ENCODE measurements at places on chromosomes 1 and 21.
A peak's percentile ranks its signal among the peaks of the same experiment; 100 is the strongest.

DNA sequence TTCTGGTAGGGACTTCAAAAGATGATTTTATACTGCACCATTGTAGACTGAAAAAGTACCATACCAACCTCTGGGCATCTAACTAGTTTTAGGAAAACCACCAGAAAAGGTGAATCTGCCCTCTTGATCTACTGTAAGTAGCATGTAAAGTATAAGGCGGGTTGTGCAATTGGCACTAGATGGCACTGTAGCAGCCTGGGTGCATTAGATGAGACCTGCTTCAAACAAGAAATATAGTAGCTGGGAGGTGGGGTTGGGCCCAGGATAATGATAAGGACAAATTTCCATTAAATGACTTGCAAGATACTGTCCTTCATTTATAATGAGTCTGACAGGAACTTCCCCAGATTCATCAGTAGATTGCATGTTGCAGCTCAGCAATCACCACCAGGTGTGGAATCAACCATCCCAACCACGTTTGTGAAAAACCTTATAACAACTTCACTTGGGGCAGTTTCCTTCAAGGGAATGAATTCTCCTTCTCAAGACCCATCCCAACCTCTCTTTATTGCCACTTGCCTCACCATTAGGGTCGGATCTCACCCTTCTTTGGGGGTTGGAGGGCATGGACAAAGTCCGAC lies 37.3 kb upstream of the IL10 start:
- no peak for DNase-seq

- DNase-seq, result no peak
Observed at GRCh38 chr1:32060914-32061313, 11.8 kb upstream of the TMEM39B start.

DNA sequence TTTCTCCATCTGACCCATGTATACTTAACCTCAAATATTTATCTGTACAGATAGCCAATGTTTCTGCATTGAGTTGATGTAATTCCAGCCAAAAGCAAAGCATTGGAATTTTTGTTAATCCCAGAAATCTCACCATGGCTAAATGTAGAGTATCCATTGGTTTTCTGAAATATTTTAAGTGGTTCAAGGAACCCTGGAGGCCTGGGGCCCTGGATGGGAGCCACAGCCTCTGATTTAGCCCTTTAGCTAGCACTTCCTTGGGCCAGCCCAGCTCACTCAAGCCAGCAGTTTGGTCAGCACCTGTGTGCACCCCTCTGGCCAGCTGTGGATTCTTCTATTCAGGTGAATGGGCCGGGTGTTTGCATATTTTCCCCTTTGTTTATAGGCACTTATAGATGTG lies 18.8 kb upstream of the EPS8L3 start:
- DNase-seq, result no peak

DNA sequence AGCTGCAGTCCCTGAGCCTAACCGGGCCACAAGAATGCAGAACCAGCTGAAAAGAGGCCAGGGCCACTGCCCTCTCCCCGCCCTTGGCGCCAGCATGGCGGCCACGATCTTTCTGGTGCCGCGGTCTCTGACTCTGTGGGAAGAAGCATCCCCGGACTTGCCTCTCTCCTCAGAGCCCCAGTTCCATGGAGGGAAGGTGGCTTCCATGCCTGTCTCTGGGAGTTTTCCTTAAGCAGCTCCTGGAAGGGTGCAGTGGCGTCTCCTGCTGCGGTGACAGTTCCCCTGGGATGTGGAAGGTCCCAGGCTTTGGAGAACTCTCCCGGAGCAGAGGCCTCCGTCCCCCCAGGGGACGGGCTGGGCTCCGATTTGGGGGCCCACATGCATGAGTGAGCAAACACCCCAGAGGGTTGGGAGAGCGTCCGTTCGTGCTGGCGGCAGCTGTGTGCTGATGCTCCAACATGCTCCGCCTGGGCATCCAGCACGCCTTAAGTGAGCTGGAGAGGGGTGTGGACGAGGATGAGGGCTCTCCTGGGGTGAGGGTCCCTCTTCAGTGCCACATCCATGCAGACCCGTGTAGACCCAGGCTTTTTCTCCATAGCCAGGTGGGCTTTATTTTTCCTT lies 109.8 kb upstream of the COL6A1 start:
- DNase-seq, result no peak

DNA sequence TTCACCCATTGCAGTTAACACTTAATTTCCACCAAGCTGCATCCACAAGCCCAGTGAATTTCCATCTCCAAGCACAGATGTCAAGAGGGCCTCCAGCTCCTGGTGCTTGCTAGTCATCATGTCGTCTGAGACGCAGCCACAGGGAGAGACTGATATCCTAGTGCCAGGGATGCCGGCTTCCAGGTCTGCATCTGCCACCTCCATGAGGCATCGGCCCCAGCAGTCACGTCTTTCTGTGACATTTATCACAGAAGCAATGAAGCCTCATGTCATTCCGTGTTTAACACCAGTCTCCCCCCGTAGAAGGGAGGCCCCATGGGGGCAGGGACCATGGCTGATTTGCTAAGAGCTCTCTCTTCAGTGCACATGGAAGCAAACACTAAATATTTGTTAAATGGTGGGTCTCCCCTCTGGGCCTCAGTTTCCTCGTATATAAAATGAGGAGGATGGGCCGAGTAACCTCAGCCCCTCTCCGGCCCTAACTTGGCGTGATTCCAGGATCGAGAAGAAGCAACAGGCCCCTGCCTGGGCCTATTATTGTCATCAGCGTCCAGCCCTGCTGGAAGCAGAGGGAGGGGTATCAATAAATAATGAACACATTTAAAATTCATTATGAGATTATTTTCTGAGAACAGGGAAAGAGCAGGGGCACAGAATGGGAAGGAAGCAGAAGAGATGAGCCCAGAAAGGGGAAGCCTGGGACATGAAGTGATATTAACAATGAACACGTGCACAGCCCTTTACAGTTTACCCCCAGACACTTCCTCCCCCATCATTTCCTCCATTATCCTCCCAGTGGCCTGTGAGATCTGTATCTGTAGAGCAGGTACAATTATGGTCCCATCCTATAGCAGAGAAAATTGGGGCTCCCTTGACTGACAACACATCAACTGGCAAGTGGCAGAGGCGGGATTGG lies 837 bp upstream of the C1QB start:
- DNase-seq, result no peak

- peak; percentile 68 for DNase-seq
Observed at GRCh38 chr1:221712776-221713431, 29.0 kb downstream of the DUSP10 start.

DNA sequence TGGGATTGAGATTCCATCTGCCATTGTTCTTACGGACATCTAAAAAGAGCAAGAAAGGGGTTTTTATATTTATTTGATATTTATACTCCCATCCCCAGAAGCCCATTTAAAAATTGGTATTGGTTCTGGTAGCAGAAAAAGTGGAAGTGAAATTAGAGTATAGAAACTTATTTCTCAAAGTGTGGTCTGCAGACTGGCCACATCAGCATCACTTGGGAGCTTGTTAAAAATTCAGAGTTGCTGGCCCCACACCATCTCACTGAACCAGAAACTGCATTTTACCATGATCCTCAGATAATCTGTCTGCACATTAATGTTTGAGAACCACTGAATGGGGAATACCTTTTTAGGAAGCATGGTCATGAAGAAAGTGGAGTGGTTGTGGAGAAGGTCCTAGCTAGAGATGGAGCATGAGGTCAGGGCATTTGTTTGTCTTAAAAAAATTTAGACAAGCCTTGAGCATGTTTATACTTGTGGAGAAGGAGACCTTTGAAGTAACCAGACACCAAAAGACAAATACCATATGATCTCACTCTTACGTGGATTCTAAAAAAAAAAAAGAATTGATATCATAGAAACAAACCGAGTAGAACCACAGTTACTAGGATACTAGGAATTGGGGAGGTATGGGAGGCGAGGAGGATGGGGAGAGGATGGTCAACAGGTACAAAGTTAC lies 116.3 kb downstream of the ST6GALNAC3 start:
- no peak for DNase-seq

- no peak for DNase-seq
Observed at GRCh38 chr1:2582391-2582790, 4.2 kb upstream of the PRXL2B start.

DNA sequence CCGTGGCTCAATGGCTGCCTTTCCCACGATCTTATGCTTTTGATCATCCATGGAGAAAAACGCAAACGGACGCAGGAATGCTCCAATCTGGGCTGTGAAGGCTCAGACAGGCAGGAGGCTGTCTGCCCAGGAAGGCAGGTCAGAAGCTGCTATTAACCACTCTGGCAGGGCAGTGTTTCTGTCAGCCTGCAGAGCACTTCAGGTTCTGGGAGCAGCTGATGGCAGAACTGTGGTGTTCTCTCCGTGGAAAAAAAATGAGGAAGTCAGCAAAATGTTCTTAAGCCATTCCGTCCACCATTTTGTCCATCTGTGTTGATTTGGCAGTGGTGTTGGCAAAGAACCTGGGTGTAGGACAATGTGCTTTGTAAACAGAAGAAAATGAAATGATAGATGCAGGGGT lies 91.7 kb downstream of the SIM2 start:
- DNase-seq, result no peak

DNA sequence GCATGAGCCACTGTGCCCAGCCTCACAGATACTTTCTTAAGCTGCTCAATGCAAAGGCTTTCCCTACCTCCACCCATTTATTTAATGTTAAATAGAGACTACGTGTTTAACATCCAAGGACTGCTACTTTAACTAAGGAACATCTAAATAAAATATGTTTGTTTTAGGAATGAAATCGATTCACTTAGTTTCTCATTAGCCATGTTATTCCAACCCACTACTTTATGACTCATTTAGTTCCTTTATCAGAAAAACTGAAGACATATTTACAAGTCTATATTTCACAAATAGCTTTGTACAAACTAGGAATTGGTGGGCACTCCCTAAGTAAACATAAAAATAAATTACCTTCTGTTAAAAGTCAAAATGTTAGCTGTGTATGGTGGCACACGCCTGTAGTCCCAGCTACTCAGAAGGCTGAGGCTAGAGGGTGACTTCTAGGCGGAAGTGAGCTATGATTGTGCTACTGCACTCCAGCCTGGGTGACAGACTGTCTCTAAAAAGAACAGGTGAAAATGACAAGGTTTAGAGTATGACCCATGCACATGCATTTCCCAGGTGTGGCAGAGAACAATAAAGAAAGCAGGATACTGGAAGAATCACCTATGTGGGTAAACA lies 39.9 kb upstream of the AK4 start:
- DNase-seq, result no peak

- DNase-seq, result no peak
Observed at GRCh38 chr1:239428120-239428710, 41.8 kb downstream of the CHRM3 start.

DNA sequence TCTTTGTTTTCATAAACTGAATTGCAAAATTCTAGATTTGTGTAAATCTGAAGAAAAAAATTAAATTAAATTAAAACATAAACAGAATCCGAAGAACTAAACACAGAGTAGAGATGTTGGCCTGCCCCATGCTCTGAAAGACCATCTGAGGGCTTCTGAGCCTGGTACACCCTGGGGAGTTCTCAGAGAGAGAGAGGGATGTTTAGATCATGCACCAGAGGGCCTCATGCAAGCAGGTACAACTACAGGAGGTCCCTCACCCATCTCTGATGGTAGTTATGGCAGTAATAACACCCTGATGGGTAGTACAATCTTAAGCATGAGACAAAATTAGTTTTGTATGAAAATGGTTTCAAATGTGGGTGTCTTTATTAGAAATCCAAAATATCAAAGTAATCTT lies 127.7 kb downstream of the TGFB2 start:
- DNase-seq, result no peak

- DNase-seq, result no peak
Observed at GRCh38 chr21:36004441-36004840, 55.9 kb downstream of the SETD4 start.

DNA sequence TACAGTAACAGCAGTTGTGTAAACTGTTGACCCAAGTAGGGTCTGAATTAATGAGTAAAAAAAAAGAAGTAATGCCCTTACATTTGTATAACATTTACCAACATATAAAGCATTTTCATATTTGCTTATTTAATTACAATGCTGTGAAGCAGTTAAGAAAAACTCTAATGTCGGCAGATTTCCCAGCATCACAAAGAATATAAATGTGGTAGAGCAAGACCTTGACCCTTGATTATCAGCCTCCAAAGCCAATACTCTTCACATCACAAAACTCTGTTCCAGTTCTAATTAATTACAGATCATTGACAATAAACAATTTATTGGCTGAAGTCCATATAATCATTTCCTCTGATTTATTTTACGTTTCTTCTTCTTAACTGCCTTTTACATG lies 130.2 kb downstream of the DUSP10 start:
- DNase-seq, result no peak

DNA sequence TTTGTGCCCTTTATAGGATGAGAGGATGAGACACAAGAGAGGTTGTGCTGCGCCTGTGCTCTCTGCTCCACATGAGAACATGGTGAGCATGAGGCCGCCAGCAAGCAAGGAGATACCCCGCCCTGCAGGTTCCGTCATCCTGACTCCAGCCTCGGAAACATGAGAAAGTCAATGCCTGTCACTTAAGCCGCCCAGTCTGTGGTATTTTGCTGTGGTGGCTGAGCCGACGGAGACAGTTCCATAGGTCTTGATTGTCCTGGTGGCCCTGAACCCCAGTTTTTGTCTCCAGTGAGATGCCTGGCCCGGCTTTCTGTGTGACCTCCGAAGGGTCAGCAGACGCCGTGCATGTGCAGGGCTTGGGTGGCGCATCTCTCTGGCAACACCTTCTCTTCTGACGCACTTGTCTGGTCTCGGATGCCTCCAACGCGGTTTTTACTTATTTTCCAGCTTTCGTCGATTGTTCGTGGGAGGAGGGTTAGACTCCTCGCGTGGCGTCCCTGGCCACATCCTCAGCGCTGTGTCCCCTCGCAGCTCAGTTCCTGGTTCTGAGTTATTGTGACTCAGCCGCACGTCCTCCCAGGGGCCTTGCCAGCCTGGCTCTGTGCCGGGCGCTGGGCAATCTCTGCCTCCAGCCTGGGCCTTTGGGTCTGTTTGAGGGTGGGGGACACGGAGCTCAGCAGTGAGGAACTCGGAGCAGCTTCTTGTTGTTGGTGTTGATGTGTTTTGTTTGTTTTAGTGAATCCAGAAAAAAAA lies 70.0 kb downstream of the FAAP20 start:
- DNase-seq, result no peak

DNA sequence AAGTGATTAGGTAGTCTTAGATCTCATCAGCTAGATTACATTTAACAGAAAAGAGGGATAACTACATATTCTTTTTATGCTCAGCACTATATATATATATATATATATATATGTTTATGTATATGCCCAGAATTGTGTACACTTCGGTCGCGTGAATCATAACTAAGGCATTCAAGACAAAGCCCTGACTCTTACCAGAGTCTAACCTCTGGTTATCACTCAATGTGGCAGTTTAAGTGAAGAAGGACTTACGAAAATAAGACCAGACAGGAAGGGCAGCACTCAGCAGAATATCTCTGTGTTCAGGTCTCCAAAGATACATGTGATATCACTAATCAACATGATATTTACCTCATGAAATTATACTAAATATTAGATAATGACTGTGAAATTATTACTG lies 1326.7 kb downstream of the MRPL39 start:
- no peak for DNase-seq

DNA sequence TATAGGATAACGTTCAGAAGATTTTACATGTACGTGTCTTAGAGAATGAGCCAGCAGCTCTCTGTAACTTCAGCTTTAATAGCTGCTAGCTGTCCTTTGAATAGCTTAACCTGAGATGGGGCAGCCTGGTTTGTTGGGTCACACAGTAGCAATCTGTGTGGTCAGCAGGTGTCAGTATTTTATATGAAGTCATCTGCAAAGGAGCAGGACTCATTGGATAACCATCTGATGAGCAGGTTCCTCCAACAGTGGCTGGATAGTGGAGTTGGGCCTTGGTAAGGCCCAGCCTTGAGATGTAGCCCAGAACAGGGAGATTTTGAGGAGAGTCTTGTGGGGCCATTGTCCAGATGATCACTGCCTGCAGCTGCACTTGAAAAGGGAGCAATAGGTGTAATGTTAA lies 6.4 kb downstream of the GSTM5 start:
- DNase-seq, result no peak

GRCh38 chr1:246921481-246921880 lies 10.3 kb downstream of the AHCTF1 start:
- no peak for DNase-seq

All from stimulated activated CD8-positive, alpha-beta memory T cell treated with anti-CD3 and anti-CD28 coated beads, Interleukin-2, amount 100 ng/mL, for 1 hour (primary cell).